CD4-positive, alpha-beta T cell (primary cell): ENCODE measurements at places on chromosomes 1 and 21. TPM values are rescaled to one million over a fixed set of nuclear protein-coding genes. Genes with fewer than 3 reads are reported as not detected.

- H3K4me3 ChIP-seq = no peak overlapping the region
- H3K36me3 ChIP-seq = peaks cover 44% of the 10 kb centered on the region
These were observed 34.8 kb downstream of the SLC35D1 start for GRCh38 chr1:67019121-67019520.

The KRTAP25-1 gene
- total RNA-seq = not detected

- peaks cover 10% of the 10 kb centered on the region for H3K4me1 ChIP-seq
- H3K27ac ChIP-seq = no peak overlapping the region
- DNase-seq = no peak
- H3K36me3 ChIP-seq = peaks cover 16% of the 10 kb centered on the region
- H3K27me3 ChIP-seq = no peaks in the 10 kb centered on the region
These were observed 9.1 kb downstream of the RHOU start for GRCh38 chr1:228744356-228744755.

GRCh38 chr21:42419845-42420244 is 16.1 kb downstream of the UBASH3A start:
- H3K36me3 ChIP-seq = peaks cover 80% of the 10 kb centered on the region
- no peak overlapping the region for H3K27ac ChIP-seq
- no peak overlapping the region for H3K4me3 ChIP-seq
- H3K4me1 ChIP-seq = peaks cover 71% of the 10 kb centered on the region

GRCh38 chr1:237269938-237270337 is 228.0 kb downstream of the RYR2 start:
- H3K27ac ChIP-seq = no peak overlapping the region
- DNase-seq = no peak
- no peak overlapping the region for H3K4me3 ChIP-seq
- no peaks in the 10 kb centered on the region for H3K36me3 ChIP-seq

- H3K27me3 ChIP-seq = no peaks in the 10 kb centered on the region
- no peaks in the 10 kb centered on the region for H3K4me1 ChIP-seq
- no peak overlapping the region for H3K4me3 ChIP-seq
- no peak overlapping the region for H3K27ac ChIP-seq
- no peaks in the 10 kb centered on the region for H3K36me3 ChIP-seq
These were observed 548.8 kb upstream of the ZP4 start for GRCh38 chr1:238439511-238439910.

GRCh38 chr1:161013488-161014230 is 7.3 kb downstream of the F11R start:
- no peaks in the 10 kb centered on the region for H3K36me3 ChIP-seq
- peak; percentile 52 for DNase-seq
- H3K4me3 ChIP-seq = peak overlapping the region; percentile 51
- peak overlapping the region; percentile 56 for H3K27ac ChIP-seq

DNA sequence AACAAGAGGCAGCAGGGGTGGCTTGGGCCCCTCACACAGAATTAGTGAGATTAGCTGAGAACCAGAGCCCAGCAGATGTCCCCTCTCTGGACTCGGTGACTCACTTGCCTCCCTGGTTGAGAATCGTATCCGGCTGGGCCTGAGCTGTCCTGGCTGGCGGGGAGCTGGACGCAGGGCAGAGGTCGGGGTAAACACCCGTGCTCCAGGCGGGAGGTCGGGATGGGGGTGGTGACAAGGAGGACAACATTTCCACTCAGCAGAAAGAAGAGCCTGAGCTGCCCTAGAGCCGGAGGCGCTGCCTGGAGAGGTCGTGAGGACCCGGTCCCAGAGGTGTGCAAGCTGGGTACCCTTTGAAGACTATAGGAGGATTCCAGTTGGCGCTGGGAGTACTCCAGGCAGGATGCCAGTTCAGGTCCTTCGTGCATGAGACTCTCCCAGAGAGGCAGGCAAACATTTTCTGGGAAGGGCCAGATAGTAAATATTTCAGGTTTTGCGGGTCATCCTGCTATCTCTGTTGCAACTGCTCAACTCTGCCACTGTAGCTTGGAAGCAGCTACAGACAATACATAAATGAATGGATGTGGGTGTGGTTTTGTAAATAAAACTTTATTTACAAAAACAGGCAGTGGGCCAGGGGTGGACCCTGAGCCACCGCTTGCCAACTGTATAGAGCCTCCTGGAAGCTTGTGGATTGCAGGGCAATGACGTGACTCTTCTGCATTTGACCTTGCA is 116.8 kb upstream of the WNT4 start:
- H3K36me3 ChIP-seq = no peaks in the 10 kb centered on the region
- peaks cover 2% of the 10 kb centered on the region for H3K27me3 ChIP-seq
- no peak for DNase-seq
- no peak overlapping the region for H3K4me3 ChIP-seq
- no peak overlapping the region for H3K27ac ChIP-seq

DNA sequence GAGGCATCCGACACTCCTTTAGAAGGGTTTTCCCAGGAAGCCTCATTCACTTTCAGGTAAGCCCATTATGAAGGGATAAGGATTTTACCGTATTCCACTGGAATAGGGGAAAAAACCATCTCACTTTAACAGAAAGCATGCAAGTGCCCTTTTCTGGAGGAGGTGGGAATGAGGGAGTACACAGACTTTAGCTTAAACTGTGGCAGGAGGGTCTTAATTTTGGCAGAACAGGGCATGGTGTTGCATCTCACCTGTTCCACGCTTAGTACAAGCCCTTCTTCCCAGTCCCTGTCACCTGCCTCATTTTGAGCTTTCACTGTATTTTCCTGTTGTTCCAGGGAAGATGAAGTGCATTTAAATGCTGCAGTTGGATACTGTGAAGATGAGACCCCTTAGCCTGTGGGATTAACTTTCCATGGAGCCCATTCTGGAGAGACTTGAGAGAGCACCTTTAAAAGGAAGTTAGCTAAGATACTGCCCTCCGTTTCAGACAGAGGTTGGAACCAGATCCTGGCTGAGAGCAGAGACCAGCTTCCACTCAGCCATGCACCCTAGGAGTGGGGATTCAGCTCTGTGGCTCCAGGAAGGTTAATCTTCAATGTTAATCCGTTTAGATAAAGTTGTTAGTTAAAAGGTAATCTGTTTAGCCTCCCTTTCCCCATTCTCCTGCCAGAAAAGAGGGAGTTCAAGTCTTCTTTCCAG is 42.6 kb downstream of the PBX1 start:
- DNase-seq = no peak
- no peak overlapping the region for H3K4me3 ChIP-seq
- H3K36me3 ChIP-seq = no peaks in the 10 kb centered on the region
- no peak overlapping the region for H3K27ac ChIP-seq
- no peaks in the 10 kb centered on the region for H3K27me3 ChIP-seq

The ACKR1 gene
- not detected for total RNA-seq

The ZBED6 gene
- 25.0 TPM for total RNA-seq
